ENCODE measurements at places on chromosomes 3 and 15. TPM values are rescaled to one million over a fixed set of nuclear protein-coding genes. Genes with fewer than 3 reads are reported as not detected.

- DNase-seq: no peak
Observed at GRCh38 chr3:5239602-5240001, 52.1 kb downstream of the EDEM1 start.

- no peak for DNase-seq
Observed at GRCh38 chr3:177111541-177111949, 85.7 kb downstream of the TBL1XR1 start.

DNA sequence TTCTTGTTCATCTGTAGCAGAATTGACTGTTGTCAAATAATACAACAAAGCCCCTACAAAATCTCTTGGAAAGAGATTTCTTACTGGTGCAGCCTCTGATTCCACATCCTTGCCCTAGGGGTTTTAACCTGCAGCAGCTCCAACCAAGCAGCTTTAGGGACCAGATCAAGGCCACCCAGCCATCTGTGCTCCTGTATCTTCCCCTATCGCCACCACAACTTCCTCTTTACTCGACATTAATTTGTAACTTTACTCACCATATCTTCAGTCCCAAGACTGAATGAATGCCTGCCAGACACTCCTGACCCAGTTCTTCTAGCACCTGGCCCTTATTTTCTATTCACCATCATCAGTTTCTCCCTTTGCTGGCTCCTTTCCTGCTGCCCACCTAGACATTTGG is 156.6 kb upstream of the IL12A start:
- no peak for DNase-seq

DNA sequence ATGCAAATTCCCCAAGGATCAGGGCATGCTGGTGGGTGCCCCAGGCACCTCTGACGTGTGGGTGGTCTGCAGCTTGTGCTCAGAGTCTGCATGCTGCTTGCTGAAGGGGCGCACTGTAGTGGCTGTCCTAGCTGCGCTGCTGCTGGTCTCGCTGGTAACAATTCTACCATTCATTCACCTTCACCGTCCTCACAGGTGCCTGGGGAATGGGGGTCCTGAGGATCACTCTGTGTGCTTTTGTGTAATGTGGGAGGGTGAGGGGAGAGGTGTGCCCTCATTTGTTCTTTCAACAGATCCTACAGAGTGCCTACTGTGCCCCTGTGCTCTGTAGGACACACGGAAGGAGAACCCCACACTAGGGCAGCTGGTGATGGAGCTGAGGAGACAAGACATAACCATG is 2.1 kb upstream of the ITGA11 start:
- no peak for DNase-seq

Gene P2RY1
- 21.4 TPM for total RNA-seq

GRCh38 chr3:130795396-130795795 is 48.8 kb upstream of the PIK3R4 start:
- DNase-seq: no peak

GRCh38 chr15:98765610-98766009 is 117.3 kb downstream of the IGF1R start:
- DNase-seq: no peak

All from sigmoid colon (tissue), 7 donors.